Activated CD4-positive, alpha-beta T cell treated with anti-CD3 and anti-CD28 coated beads for 4 hours (primary cell): ENCODE measurements at places on chromosomes 4 and X.
A peak's percentile ranks its signal among the peaks of the same experiment; 100 is the strongest.

DNA sequence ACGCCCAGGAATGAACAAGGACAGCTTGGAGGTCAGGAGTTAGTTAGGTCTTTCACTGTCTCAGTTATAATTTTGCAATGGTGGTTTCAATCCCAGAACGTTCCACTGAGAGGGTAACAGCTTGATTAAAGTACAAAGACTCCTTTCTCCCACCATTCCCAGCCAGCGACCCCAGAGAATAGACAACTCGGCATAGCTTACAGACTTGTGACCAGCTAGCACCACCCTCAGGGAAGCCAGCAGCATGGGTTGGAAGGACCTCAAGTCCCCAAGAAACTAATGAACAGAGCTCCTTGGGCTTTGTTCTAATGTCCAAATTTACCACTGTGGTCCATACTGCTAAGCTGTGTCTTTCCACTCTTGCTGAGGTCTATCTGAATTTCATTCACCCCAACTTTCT lies 72.0 kb upstream of the MED14 start:
- no peak for DNase-seq

- no peak for DNase-seq
Observed at GRCh38 chrX:150451953-150452352, 88.8 kb downstream of the MAMLD1 start.

- DNase-seq = no peak
Observed at GRCh38 chrX:97858592-97858991, 974.9 kb downstream of the RPA4 start.

DNA sequence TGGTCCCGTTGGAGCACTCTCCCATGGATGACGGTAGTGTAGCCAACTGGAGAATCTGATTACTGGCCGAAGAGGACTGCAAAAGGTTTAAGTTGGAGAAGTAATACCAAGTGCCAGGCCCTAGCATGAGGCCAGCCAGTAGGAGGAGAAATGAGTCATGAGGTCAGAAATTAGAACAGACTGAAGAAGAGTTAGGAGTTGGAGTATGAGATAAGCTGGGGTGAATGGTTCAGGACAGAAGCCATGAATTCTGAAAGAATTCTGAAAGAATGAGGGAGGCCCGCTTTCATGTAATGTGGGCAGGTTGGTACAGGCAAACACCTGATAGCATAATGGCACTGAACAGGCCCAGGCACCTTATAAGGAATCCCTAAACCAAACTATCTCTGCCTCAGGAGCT lies 18.4 kb upstream of the STK26 start:
- no peak for DNase-seq

GRCh38 chr4:113838460-113838859 lies 76.9 kb upstream of the CAMK2D start:
- no peak for DNase-seq

GRCh38 chr4:176767183-176767582 lies 25.5 kb downstream of the VEGFC start:
- DNase-seq = no peak

DNA sequence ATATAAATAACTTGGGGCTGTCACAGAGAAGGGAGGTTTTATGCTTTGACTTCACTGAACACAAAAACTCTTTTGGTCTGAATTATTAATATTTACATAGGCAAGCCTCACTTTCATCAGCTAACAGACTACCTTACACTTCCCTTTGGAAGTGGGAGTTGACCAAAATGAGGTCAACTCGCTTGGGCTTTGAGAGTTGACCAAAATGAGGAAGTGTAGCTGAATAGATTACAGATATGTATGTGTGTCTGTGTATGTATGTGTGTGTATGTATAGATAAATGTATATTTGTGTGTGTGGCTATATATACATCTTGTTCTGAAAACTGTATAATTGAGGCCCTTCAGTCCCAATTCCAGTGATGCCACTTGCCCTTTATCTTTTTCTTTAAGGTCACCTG lies 113.3 kb upstream of the IL13RA1 start:
- no peak for DNase-seq

- peak; percentile 5 for DNase-seq
Observed at GRCh38 chr4:108165586-108165985, 3.1 kb downstream of the LEF1 start.

- DNase-seq = no peak
Observed at GRCh38 chrX:95675794-95676193, 1008.8 kb upstream of the DIAPH2 start.

- no peak for DNase-seq
Observed at GRCh38 chr4:35710343-35710742, 534.0 kb downstream of the ARAP2 start.

DNA sequence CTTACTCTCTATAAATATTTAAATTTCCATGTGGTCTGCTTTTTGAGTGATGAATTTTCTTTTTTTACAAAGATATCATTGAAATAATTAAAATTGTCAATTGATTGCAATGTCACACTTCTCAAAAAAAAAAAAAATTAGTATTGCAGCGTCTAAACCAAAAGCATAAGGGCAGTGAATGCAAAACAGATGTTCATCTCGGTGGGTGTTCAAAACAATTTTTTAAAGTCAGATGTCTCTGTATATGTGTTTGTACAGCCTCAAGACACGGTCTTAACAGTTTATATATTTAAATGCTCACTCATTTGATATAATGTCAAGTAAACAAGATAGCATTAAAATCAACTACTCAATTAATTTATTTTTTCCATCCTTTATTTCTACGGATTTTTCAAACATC lies 52.3 kb downstream of the PALLD start:
- DNase-seq = no peak

DNA sequence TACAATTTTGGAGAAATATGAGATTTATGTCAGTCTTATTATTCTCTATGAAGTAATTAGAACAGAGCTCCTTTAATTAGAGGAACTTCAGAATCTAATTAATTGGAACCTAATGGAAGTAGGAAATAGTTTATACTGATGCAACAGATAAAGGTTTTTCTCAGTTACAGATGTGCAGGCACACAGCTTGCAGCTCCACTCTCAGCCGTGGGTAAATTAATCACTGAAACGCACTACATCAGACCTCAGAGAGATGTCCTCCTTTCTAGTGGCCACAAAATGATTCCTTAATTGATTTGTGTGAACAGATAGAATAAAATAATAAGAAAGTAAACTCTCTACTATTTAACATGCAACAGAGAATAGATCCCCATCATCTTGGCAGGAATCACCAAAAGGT lies 21.5 kb upstream of the NPY2R start:
- DNase-seq = no peak

- no peak for DNase-seq
Observed at GRCh38 chr4:102219129-102219528, 126.2 kb downstream of the SLC39A8 start.

GRCh38 chr4:98625920-98626319 lies 32.5 kb downstream of the TSPAN5 start:
- no peak for DNase-seq

DNA sequence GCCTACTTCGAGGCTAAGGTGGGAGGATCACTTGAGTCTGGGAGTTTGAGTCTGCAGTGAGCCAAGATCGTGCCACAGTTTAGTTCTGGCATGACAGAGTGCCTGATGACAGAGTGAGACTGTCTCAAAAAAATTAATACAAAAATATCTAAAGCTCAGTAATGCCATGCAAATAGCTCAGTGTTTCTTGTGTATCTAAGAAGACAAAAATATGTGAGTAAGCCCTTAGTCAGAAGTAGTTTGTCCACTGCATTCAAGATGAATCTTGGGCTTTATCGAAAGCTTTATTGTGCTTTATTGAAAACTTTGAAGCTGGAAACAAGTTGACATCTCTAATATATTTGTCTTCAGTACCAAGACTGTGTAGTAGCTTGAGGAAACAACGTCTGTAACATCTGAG lies 115.9 kb downstream of the GPAT3 start:
- no peak for DNase-seq

DNA sequence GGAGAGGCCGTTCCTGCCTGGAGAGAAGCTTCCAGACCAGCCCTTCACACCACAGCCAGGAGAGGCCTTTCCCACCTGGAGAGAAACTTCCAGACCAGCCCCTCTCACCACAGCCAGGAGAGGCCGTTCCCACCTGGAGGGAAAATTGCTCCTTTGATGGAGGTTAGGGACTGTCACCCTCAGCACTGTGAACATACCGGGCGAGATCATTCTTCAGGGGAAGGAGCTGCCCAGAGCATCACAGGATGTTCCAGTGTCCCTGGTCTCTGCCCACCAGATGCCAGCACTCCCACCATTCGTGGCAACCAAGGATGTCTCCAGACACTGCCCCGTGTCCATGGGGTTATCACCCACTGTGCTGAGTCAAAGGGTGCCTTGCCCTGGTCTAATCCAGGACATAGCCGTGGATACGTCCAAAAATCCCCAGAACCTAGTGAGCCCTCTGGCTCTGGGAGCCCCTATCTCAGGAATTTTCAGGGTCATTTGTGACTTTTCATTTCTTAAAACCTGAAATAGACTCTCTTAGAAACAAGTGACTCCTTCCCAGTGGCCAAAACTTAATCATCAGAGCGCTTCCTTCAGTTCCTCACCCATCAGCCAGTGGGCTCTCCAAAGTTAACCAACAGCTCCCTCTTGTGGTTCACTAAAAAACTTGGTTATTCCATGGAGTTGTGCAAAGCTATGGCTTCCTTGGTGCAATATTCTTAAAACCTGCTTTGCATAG lies 80.2 kb downstream of the CRMP1 start:
- no peak for DNase-seq

GRCh38 chrX:54482839-54483593 lies 13.0 kb downstream of the FGD1 start:
- DNase-seq = no peak

DNA sequence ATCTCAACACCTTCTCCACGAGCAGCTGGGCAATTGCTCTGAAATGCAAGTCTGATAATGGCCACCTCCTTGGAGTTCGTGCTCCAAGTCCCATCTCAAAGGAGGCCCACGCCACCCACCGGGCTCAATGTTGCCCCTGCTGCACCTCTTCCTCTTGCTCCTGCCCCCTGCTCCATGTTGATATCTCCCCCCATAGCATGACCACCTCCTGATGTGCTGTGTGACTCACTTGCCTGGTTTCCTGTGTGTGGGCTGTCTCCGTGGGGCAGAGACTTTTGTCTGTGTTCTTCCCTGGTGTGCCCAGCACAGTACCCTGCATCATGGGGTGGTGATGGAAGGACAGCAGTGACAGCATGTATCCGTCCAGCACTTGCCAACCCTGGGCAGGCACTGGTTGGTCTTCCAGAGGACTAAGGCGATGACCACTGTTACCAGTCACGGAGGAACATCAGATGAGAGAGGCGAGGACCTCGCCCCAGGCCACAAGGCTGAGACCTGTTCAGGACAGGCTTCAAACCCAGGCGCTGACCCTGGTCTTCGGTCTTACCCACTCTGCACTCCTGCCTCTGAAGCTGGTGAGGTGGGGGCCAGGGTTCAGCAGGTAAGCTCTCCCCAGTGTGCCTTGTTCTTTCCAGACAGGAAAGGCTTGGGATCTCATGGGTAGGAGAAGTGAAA lies 104.6 kb upstream of the LRPAP1 start:
- DNase-seq = no peak

GRCh38 chr4:76090241-76090691 lies 15.8 kb downstream of the ART3 start:
- no peak for DNase-seq

DNA sequence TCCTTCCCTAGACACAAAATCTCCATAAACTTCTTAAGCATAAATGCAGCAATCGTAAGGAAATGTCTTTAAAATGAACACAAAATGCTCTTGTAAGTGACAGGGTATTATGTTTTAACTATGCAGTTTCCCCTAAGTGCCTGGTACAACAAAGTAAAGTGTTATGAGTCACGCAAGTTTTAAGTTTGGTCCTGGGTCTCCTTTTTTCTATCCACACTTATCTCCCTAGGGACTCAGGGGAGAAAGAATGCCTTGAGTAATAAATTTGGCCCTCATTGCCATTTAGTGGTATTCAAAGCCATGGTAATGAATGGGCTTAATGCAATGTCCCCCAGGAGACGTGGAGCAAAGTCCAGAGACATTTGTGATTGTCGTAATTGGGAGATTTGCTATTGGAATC lies 149.1 kb downstream of the MAGEB17 start:
- no peak for DNase-seq

DNA sequence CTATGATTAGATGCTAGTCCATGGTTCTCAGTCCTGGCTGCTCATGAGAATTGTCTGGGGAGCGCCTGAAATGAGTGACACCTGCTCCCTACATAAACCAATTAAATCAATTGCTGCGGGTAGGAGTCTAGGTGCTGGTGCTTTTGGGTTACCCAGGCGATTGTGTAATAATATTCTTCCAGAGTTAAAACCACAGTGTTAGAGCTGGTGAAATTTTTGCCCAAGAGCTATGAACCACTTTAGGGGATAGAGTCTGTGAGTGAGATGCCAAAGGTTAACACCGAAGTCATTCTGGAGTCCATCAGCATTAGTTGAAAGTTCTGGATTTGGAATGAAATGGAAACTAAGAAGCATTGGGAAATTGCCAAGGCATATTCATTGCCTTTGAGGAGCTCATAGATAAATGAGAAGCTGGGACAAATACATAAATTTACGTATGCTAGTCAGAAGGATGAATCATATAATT lies 15.3 kb downstream of the PDK3 start:
- no peak for DNase-seq

- no peak for DNase-seq
Observed at GRCh38 chr4:169657470-169658107, 37.2 kb downstream of the CLCN3 start.

DNA sequence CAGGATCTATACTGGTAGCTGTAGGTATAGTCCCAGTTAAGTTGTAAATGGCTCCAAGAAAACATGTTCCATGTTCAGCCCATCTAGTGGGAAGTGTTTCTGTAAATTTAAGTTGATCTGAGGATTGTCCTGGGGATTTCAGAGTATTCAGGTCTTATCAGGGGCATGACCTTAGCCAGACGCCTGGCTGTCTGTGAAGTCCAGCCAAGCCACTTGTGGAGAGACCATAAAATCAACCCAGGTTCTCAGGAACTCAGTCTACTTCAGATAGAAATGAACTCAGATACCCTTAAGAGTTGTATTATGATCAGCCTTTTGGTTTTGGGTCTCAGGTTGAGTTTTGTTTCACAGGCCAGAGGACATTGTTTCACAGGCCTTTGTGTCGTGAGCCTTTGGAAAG lies 95.9 kb downstream of the EGF start:
- DNase-seq = no peak

- DNase-seq = no peak
Observed at GRCh38 chr4:36325499-36325898, 44.1 kb downstream of the DTHD1 start.
